EL (cell line): ENCODE measurements at places on chromosomes 7 and 10.

GRCh38 chr10:113788604-113789083 is 37.2 kb downstream of the PLEKHS1 start:
- peak; percentile 92 for DNase-seq

GRCh38 chr10:131972474-131973071 is 9.2 kb downstream of the BNIP3 start:
- no peak for DNase-seq

GRCh38 chr10:36038316-36038955 is 396.3 kb upstream of the FZD8 start:
- DNase-seq = no peak

DNA sequence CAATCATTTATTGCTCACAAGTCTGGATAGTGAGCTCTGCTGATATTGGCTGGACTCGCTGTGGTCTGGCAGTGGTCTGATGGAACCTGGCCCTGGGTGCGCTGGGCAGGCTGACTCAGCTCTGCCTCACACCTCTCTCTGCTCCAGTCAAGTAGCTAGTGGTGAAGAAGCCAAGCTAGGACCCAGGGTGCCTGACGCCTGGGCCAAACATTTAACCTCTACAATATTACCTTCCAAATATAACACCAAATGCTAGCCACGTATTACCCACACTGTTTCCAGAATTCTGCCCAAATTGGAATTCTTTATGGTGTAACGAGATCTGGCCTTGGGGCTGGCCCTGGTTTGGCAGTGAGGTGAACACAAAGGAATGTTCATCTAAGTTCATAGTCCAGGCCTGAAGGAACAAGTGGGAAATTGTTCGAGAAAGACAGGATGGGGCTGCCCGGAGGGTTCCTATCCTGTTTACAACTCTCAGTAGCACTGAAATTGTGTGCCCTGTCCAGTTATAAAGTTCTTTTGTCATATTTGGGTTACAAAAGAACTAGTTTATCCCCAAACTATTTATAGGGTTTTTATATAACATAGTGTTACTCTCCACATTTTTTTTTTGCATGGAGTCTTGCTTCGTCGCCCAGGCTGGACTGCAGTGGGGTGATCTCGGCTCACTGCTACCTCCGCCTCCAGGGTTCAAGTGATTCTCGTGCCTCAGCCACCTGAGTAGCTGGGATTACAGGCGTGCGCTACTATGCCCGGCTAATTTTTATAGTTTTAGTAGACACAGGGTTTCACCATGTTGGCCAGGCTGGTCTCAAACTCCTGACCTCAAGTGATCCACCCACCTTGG is 16.3 kb downstream of the OR2AE1 start:
- peak; percentile 59 for DNase-seq

DNA sequence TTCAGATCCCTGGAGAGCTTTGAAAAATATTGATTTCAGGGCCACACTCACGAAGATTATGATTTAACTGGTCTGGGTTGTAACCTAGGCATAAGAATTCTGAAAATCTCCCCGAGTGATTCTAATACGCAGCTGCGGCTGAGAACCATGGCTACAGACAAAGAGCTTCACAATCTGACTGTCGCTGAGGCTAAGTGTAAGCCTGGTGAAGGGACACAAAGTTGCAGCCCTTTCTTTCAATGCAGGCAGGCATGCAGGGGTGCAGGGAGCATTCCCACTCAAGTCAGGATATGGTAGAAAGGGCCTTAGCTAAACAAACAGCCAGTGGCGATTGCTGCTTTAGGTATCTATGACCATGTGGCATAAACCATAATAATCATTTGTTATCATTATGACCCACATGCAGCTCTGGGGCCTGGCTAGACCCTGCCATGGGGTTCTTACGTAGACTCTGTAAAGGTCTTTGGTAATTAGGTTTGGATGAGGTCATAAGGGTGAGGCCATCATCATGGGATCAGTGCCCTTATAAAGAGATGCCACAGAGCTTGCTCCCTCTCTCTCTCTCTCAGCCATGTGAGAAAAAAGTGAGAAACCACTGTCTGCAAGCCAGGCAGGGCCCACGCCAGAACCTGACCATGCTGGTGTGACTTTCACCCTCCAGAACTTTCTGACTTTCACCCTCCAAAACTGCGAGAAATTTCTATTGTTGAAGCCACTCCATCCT is 88.4 kb upstream of the LANCL2 start:
- no peak for DNase-seq

DNA sequence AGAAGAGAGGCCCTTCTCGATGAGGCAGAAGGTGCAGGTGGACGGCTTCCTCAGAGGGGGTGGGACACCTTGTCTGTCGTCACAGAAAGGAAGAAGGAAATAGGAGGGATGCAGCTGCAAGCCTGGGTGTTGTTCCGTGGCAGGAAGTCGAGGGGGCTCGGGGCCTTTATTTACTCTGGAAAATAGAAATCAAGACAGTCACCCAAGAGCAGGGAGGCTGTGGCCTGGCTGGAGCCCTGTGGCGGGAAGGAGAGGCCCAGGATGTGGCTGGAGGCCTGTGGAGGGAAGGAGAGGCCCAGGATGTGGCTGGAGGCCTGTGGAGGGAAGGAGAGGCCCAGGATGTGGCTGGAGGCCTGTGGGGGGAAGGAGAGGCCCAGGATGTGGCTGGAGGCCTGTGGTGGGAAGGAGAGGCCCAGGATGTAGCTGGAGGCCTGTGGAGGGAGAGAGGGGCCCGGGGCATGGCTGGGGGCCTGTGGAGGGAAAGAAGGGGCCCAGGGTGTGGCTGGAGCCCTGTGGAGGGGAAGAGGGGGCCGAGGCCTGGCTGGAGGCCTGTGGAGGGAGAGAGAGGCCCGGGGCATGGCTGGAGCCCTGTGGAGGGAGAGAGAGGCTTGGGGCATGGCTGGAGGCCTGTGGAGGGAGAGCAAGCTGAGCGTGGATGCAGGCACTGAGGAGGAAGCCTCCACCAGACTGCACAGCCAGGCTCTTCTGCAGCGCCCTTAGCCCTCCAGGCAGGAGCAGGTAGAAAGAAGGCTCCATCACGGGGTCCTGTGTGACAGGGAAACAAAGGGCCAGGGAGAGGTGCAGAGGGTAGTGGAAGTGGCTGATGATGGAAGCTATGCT is 97.3 kb upstream of the SFMBT2 start:
- no peak for DNase-seq

GRCh38 chr7:136588216-136588615 is 280.2 kb upstream of the CHRM2 start:
- peak; percentile 53 for DNase-seq

- DNase-seq = peak; percentile 13
These were observed 46.3 kb upstream of the RNF216 start for GRCh38 chr7:5827755-5828154.

DNA sequence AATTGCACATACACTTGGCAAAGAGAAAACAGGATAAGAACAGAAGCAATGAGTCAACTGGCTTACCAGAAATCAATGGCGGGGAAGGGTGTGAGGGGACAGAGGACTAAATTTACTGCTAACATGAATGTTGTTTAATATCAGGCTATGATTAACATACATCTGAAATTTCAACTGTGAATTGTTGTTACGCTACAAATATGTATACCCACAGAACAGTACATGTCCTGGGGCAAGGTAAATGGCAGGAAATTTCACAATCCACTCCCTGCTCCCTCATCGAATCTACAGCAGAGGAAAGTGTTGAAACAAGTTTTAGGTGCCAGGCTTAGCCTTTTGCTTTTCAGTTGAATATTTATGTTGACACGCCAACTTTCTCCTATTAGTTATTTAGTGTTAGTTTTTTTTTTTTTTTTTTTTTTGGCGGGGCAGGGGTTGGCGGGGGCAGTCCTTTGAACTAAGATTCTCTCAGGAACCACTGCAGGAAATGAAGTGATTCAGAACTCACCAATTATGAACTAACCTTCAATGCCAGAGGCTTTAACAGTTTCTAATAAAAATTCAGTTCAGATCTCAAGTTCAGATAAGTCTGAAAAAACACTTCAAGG is 99.0 kb downstream of the UBE2H start:
- DNase-seq = peak; percentile 78

DNA sequence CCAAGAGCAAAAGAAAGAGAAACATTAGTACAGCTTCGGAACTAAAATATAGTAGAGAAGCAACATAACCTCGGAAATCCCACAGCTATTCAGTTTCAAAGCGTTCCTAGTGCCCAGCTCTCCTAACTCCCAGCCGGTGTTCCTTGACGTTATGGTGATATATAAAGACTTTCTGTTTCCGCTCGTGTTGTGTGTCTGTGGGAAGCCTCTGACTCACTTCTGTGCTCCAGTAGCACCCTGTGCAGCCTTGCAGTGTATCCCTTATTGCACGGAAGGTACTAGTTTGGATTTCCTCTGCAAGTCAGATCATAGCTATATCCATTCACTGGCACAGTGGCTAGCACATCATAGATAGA is 535 bp downstream of the ASAH2B start:
- peak; percentile 78 for DNase-seq

DNA sequence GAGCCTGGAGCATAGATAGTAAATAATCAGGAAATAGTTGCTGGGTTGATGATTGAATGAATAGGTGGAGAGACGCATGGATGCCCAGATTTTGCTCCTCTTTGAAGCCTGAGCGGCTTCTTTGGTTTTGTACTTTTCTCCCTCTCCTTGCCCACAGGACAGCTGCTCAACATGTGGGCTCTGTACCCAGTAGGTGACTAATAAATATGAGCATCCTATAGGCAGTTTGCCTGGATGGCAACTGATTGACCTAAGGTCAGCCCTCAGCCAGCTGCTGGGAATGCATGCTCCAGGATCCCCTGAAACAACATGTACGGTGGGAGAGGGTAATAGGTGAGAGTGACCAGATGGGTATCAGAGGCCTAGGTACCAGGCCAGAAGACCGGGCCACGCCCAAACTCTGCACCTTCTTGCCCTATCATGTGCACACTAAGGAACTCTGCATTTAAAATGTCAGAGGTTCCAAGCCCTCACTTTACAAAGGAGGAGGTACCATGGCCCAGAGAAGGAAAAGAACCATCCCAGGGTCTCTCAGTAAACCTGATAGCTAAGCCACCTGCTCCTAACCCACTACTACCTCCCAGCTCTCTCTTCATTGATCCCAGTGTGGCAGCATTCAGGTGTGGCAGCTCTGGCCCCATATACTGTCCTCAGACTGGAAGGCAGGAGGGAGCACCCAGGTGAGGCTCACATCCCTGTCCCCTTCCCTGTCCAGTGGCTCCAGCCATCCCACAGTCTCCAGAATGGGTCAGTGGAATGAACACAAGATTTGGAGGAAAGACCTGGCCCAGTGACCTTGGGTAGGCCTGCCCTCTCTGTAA is 2.7 kb upstream of the ZCCHC24 start:
- no peak for DNase-seq

GRCh38 chr7:138891446-138891810 is 89.8 kb downstream of the KIAA1549 start:
- peak; percentile 67 for DNase-seq

GRCh38 chr7:140696024-140696679 is 356 bp upstream of the NDUFB2 start:
- peak; percentile 92 for DNase-seq

DNA sequence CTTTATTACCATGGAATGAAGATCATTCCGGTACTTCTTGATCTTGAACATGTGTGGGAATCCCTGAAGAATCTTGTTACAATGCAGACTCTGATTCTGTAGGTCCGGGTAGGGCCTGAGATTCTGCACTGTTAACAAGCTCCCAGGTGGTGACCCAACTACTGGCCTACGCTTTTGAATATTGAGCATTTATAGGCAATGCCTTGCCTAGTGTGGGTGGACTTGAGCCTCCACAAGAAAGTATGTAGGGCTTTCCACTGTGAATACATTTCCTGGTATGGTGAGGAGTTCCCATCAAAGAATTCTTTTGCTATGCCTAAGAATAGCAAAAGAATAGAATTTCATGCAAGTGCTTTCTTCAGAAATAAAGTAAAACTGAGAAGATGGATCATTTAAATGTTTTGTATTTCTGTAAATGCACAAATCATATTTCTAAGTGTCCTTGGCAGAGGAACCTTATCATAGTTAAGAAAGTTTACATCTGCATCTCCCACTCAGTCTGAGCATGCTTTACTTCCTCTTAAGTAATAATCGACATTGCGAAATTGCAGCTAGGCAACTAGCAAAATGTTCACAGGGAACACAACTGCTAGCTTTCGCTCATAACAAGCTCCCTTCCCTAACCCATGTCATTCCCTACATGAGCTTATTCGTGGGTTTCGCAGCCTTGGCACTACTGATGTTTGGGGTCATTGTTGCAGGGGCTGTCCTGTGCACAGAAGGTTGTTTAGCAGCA is 71.4 kb downstream of the AHR start:
- peak; percentile 83 for DNase-seq

- DNase-seq = no peak
These were observed 16.1 kb downstream of the ST7 start for GRCh38 chr7:116969371-116969902.

DNA sequence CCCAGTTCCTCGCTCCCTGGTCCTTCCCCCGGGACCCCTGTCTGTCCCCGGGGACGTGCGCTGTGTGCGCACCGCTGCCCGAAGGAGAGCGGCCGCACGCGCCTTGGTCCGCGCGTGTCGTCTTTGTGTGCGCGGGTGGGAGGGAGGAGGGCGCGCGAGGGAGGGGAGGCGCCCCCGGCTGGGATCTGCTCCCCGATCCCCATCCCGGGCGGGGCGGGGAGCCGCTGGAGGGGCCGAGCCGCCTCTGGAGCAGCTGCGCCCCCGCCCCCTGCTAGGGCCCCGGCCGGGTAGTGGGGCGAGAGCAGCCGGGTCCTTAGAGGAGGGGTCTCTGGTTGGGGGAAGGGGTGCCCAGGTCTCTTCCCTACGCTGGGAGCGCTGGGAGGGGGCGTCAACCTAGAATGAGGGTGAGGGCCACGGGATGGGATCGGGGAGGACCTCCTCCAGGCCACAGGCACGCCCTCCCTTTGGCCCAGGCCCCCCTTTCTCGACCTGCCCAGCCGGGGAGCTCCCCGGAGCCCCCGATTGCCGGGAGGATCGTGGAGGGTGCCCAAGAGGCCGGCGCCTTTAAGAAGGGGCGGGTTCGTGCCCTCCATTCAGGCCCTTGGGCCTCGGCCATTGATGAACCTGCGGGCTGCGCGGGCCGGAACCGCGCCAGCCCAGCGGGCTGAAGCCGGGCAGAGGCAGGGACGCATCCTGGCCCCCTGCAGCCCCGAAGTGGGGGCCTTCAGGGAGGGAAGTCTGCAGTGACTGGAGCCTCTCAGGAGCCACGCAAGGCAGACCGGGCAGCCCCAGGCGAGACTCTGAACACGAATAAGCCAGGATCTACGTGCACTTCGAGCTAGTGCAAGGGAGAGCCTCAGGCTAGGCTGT is 678 bp downstream of the SH2B2 start:
- DNase-seq = peak; percentile 37

DNA sequence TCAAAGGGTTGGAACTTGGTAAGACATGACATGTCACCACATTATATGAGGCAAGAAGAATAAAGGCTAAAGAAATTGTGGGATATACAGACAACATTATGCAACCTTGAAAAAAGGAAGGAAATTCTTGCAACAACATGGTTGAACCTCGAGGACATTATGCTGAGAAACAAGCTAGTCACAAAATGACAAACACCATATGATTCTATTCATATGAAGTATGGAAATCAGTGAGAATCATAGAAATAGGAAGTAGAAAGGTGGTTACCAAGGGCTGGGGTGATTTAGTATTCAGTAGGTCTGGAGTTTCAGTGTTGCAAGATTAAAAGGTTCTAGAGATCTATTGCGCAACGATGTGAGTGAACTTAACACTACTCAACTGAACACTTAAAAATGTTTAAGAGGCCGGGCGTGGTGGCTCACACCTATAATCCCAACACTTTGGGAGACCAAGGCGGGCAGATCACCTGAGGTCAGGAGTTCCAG is 126.9 kb upstream of the TBX20 start:
- DNase-seq = no peak

- DNase-seq = no peak
These were observed 34.8 kb downstream of the LUC7L2 start for GRCh38 chr7:139394540-139394939.

- DNase-seq = no peak
These were observed 5.0 kb downstream of the VIPR2 start for GRCh38 chr7:159139639-159140038.

- no peak for DNase-seq
These were observed 63.3 kb upstream of the PDGFA start for GRCh38 chr7:582931-583330.
